ENCODE measurements at places on chromosomes 7 and 10. TPM values are rescaled to one million over a fixed set of nuclear protein-coding genes. Genes with fewer than 3 reads are reported as not detected.

DNA sequence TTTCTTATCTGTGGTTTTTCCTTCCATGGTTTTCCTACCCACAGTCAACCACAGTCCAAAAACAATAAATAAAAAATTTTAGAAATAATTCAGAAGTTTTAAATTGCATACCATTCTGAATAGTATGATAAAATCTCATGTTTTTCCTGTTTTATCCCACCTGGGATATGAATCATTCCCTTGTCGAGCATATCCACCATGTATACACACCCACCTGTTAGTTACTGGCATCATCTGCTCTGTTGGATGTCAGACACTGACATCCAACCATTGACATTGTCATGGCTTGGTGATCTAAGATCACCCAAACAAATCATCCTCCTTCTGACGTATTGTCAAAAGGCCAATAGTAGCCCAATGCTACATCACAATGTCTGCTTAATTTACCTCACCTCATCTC, 749.8 kb downstream of the TNS3 start:
- no peak for DNase-seq
- no peaks in the 10 kb centered on the region for H3K27me3 ChIP-seq
- no peaks in the 10 kb centered on the region for H3K36me3 ChIP-seq

DNA sequence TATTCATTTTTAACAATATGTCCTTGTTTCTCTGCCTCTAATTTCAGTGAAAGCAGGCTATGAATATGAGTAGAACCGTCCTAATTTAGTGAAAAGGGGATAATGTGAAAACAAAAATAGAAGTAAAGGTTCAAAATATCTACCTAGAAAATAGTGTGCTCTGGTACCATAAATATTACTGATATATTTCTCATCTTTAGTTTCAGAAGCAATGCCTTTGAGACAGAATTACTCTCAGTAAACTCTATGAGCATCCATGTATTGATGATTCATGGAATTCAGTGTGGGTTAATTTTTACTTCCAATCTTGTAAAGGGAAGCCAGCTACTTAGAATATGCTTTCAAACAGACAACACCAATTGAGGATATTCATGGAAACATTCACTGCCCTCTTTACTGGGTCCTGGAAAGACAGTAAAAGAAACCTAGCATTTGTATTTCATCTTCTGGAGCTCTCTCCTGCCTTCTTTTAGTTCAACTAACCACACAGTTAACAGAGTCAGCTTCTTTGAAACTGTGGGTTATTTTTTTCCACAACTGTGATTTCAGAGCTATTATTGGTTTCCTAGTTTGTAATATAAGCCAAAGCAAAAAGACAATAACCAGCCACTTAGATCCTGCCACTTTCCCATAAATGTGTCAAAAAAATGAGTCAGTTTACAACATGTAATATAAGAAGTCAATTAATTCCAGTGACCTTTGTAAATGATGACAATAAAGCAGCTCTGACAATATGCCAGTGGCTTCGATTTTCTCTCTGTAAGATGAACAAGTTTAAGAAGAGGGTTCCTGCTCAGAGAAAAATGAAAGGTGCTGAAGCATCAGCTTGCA, 1.7 kb downstream of the LRRN3 start:
- H3K36me3 ChIP-seq, result no peaks in the 10 kb centered on the region
- no peaks in the 10 kb centered on the region for H3K4me1 ChIP-seq
- no peak for DNase-seq
- H3K4me3 ChIP-seq, result no peak overlapping the region
- no peak overlapping the region for H3K27ac ChIP-seq

DNA sequence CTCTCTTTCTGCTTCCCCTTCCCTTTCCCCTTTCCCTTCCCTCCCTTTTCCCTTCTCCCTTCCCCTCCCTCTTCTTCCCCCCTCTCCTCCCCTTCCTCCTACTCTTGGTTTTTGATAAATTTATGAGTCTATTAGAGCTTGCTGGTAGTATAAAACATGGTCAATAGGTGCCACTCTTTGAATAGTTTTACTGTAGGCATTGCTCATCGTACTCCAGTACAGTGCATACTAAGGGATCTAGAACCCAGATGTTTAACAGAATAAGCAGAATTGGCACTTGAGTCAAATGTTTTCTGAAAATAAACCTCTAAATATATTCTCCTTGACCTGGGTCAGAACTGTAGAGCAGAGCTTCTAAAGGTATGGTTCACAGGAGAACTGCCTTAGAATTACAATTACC, 126.7 kb downstream of the SORCS3 start:
- H3K27ac ChIP-seq, result no peak overlapping the region
- no peaks in the 10 kb centered on the region for H3K27me3 ChIP-seq
- DNase-seq, result no peak
- H3K36me3 ChIP-seq, result no peaks in the 10 kb centered on the region
- no peaks in the 10 kb centered on the region for H3K4me1 ChIP-seq
- H3K4me3 ChIP-seq, result no peak overlapping the region

GRCh38 chr10:132706701-132707100, 79.2 kb downstream of the NKX6-2 start:
- H3K4me1 ChIP-seq, result no peaks in the 10 kb centered on the region
- H3K27me3 ChIP-seq, result no peaks in the 10 kb centered on the region
- no peak overlapping the region for H3K4me3 ChIP-seq
- H3K36me3 ChIP-seq, result no peaks in the 10 kb centered on the region
- peak; percentile 38 for DNase-seq

DNA sequence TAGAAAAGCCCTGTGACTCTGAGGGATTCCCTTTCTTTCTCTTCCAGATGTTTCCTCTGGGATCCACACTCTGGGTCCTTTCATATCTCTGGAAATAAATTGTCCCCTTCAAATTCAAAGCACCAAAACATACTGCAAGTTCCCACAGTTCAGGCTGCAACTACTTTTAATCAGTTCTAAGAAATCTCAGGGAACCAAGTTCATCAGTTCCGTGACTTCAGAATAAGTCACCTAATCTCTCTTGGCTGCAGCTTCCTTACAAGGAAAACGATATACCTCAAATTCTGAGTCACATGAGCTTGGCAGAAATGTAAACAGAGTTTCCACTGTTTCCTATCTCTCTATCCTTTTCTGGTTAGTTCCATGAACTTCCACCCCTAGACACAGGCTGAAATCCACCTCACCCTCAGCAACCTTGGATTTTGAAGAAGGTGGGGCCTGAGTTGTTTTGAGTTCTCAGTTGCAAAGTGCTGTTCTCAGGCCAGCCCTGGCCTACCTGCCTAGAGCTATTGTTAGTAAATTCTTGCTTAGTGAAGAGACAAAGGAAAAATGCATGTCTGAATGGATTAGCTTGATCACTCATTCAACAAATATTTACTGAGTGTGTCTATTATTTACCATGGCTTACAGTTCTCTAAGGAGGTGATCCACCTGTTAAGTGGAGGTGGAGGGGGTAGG, 59.3 kb upstream of the IL6 start:
- no peak overlapping the region for H3K4me3 ChIP-seq
- DNase-seq, result no peak
- H3K4me1 ChIP-seq, result no peaks in the 10 kb centered on the region
- no peaks in the 10 kb centered on the region for H3K27me3 ChIP-seq
- H3K27ac ChIP-seq, result no peak overlapping the region

- no peak for DNase-seq
- no peaks in the 10 kb centered on the region for H3K36me3 ChIP-seq
- no peaks in the 10 kb centered on the region for H3K27me3 ChIP-seq
- no peak overlapping the region for H3K4me3 ChIP-seq
- no peaks in the 10 kb centered on the region for H3K4me1 ChIP-seq
- no peak overlapping the region for H3K27ac ChIP-seq
Observed at GRCh38 chr7:78563191-78563590, 764.6 kb downstream of the PHTF2 start.

DNA sequence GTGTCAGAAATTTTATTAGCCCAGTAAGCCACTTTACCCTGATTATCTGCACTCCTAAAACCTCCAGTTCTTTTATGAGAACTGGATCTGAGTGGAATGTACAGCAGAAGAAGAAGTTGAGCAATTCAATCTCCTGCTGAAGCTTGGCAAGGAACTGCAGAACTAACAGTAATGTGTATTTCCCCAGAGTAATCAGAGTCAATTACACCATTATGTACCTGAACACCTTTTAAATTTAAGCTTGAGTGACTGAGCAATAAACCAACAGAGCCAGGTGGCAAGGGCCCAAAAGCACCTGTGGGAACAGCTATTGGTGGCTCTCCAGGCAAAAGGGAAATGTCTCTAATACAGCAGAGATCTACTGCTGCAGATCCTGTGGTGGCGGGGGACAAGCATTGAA, 40.1 kb upstream of the AKR1C2 start:
- H3K36me3 ChIP-seq, result no peaks in the 10 kb centered on the region
- H3K4me1 ChIP-seq, result peaks cover 52% of the 10 kb centered on the region
- peak; percentile 87 for DNase-seq
- H3K27me3 ChIP-seq, result no peaks in the 10 kb centered on the region
- no peak overlapping the region for H3K4me3 ChIP-seq

- DNase-seq, result no peak
- H3K4me3 ChIP-seq, result no peak overlapping the region
- H3K27ac ChIP-seq, result no peak overlapping the region
- H3K4me1 ChIP-seq, result no peaks in the 10 kb centered on the region
- H3K36me3 ChIP-seq, result no peaks in the 10 kb centered on the region
- H3K27me3 ChIP-seq, result no peaks in the 10 kb centered on the region
Observed at GRCh38 chr10:90652519-90652918, 205.3 kb downstream of the HTR7 start.

DNA sequence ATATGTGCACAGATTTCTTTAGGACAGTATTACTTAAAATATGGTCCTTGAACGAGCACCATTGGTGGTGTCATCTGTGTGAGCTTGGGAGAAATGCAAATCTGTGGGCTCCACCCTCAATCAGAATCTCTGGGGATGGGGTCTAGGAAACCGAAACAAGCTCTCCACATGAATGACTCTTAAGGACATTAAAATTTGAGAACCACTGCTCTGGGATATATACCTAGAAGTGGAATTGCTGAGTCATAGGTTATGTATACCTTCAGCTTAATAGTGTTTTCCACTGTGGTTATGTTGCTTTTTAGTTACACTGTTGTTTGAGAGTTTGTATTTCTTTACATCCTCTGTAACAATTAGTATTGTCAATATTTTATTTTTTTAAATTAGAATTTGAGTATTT, 24.0 kb downstream of the ZNRF2 start:
- DNase-seq, result no peak
- H3K4me1 ChIP-seq, result peaks cover 19% of the 10 kb centered on the region
- H3K36me3 ChIP-seq, result no peaks in the 10 kb centered on the region
- H3K4me3 ChIP-seq, result no peak overlapping the region
- H3K27ac ChIP-seq, result no peak overlapping the region

- H3K27me3 ChIP-seq, result no peaks in the 10 kb centered on the region
- H3K4me1 ChIP-seq, result no peaks in the 10 kb centered on the region
- DNase-seq, result no peak
- no peaks in the 10 kb centered on the region for H3K36me3 ChIP-seq
- no peak overlapping the region for H3K4me3 ChIP-seq
- H3K27ac ChIP-seq, result no peak overlapping the region
Observed at GRCh38 chr7:11881680-11882079, 49.7 kb upstream of the THSD7A start.

Gene SKIDA1
- 2.4 TPM for total RNA-seq

Gene ASB4
- 3.4 TPM for total RNA-seq

Gene PRPS1L1
- not detected for total RNA-seq

Gene LRRC18
- not detected for total RNA-seq
